ENCODE measurements at places on chromosomes 5 and 9.

- DNase-seq: no peak
These were observed 77.1 kb upstream of the IQGAP2 start for GRCh38 chr5:76325876-76326491.

DNA sequence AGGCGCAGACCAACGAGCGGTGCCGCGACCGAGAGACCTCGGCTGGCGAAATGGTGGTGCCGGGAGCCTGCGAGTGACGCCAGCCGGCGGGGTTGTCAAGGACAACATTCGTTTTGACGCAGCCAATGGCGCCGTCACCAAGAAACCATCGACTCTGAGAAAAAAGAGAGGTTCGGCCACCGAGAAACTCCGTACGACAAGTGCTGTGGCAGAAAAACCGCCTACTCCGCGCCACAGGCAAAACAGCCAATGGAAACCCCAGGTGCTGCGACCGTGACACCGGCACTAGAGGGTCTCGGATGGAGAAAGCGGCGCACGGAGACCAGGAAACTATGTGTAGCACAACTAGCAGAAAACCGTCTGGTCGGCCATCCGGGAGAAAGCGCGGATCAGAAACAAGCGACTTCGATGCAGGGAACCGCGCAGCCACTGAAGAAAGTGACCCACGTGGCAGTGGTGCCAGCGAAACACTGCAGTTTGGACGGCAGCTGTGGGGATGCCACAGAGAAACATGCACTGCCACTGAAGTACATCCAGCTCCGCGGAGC lies 88.8 kb downstream of the ANXA2R start:
- peak; percentile 49 for DNase-seq

GRCh38 chr5:133703935-133704334 lies 91.6 kb upstream of the FSTL4 start:
- no peak for DNase-seq

DNA sequence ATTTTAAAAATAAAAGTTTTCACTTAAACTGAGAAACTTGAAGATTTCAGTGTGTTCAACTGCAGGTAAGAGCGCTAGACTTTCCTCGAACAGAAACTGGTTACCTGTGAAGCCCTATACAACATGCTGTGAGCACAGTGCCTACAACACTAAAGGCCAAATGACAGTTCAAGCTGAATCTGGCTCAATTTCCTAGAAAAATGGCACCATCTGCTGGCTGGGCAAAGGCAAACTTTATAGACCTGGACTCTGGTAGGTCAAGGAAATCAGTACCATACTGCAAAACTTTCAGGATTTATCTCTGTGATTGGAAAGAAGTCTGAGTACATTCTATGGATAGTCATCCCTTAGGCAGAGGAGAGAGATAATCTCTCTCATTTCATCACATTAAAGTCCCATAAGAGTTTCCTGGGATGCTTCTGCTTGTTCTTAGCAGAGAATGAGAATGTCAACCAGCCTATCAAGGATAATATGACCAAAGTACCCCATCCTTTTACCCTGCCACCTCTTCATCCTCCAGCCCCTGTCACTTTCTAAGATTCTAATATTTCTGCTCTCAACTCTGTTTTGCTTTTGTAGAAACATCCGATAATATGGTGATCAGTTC lies 31.8 kb upstream of the FOXB2 start:
- peak; percentile 18 for DNase-seq

GRCh38 chr9:13269589-13270452 lies 9.7 kb downstream of the MPDZ start:
- DNase-seq: no peak

DNA sequence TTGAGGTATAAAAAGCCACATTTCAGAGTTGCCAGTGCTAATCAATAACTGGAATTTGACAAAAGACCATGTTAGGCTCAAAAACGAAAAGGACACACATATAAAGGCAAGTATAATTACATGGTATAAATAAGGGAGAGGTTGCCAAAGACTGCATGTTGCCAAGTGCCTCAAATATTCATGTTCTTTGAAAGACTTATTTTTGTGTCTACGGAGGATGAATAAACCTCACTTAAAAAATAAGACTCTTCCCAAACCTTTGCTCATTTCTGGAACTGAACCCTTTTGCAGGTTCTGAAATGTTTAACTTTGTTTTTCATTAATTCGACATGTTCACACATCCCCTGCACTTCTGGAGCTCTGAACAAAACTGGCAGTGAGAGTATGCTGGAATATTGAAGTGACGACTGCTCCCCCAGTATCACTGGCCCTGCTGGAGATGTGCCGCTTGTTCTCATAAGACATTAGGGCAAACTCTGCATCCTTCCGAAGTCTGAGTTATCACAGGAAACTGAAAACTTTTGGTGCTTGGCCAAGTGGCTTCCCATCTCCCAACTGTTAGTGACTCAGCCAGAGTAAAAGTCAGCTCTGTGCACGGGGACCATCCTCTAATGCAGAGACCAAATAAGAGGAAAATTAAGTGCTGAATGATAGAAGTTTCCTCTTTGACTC lies 336.8 kb downstream of the GLIS3 start:
- DNase-seq: no peak

DNA sequence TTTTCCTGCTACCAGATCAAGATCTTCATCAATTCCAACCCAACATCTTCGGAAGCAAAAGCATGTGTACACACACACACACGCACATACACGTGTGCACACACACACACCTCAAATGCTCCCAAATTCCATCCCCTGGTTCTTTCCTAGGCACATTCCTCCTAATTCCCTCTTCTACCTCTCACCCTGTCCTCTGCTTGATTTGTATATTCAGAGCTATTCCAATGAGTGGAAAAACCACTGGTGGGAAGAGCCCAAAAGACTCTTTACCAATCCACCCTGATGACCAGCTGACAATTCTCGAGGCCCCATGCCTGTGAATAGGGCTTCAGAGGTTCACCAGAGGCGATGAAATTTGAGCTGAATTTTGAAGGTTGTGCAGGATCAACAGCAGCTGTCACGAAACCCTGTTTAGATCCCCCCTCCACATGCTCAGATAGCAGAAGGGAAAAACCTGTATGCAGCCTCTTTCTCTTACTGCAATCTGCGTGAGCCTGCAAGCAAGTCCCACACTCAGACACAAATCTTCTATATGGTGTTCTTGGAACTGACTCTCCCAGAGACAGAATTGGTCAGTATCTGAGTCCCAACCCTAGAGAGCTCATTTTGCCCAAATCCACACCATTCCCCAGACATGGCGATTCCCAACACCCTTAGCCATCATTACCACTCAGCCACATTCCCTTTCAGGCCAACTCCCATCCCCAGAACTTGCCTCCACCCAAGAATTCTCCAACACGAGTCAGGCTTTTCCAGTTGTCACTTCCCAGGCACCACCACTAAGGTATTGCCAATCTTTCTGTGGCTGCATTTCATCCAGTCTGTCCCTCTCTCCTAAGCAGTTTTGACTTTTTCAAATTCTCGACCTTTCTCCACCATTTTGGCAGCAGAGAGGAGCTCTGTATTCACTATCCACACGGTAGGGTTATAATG lies 4.3 kb upstream of the TRIO start:
- DNase-seq: no peak

- no peak for DNase-seq
These were observed 69.6 kb downstream of the CCDC171 start for GRCh38 chr9:15622318-15622971.

GRCh38 chr5:157816682-157817386 lies 42.1 kb downstream of the CLINT1 start:
- DNase-seq: peak; percentile 32

GRCh38 chr5:72353046-72353445 lies 32.9 kb downstream of the PTCD2 start:
- no peak for DNase-seq

DNA sequence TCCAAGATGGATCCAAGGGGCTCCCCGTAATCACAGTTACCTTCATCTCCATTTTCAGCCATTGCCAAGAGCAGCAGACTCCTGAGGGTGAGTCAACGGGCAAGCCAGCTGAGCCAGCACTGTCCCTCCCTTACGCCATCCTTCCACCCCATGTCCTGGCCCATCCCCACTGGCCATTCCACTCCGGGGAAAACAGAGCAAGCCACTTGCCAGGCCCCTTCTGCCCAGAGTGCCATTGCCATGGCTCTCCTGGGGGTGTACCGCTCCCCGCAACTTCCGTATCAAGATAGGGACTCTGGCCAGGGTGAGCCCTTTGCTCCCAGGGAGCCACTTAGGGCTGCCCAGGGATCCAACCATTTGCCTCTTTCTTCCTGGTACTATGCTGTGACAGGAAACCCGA lies 48.9 kb upstream of the CDKN2AIPNL start:
- DNase-seq: no peak

- no peak for DNase-seq
These were observed 1.5 kb upstream of the HMGCS1 start for GRCh38 chr5:43314724-43315123.

DNA sequence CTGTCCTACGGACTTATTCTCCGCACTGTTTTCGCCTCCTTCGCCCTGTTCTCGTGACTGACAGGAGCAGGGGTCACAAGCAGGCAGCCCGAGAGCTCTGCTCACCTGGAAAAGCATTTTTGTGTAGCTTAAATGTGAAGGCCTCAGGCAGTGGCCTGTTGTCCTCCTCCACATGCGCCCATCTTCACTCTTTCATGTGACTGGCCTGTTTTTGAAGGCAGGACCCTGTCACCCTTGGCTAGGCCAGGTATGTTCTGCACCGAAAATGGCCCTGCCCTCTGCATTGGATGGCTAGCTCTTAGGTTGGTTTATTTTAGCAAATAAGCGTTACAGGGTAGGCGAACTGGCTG lies 614 bp upstream of the CPLANE1 start:
- DNase-seq: no peak

GRCh38 chr9:115106001-115106400 lies 12.0 kb downstream of the TNC start:
- DNase-seq: no peak

GRCh38 chr9:16873126-16873802 lies 2.8 kb upstream of the BNC2 start:
- DNase-seq: no peak

- DNase-seq: peak; percentile 46
These were observed 14.8 kb upstream of the NR3C1 start for GRCh38 chr5:143418140-143418866.

GRCh38 chr9:71910650-71911060 lies 338 bp downstream of the ABHD17B start:
- DNase-seq: no peak

- DNase-seq: no peak
These were observed 48.5 kb downstream of the PLK2 start for GRCh38 chr5:58411372-58411771.

DNA sequence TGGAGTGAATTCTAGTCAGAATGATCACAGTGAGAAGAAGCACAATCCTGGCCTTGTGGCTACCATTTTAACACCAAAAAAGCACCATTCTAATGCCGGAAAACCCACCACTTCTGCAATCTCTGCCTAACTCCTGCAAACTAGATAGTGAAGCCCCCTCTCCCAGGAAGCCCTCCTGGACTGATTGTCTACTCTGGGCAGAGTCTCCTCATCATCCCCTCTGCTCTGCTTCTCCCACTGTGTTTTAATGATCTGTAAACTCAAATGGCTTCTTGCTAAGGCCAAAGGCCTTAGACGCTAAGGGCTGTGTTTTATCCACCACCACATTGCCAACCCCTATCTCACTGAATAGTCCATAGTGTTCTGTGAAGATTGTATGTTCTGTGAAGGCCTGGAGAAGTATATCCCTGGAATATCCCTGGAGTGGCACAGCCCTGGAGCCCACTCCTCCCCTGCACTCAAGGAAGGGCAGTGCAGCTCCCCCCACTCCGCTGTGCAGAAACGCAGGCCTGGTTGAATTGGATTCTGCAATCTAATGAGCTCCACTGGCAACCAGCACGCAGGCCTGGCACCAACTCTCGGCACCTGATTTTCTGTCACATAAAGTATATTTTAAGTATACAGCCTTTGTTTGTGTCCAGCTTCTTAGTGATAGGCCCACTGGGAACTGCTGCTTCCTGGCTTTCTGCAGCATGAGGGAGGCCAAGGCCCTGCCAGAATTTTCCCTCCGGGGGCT lies 126.3 kb downstream of the ATPSCKMT start:
- no peak for DNase-seq
